ENCODE measurements at places on chromosomes 3 and 15.

DNA sequence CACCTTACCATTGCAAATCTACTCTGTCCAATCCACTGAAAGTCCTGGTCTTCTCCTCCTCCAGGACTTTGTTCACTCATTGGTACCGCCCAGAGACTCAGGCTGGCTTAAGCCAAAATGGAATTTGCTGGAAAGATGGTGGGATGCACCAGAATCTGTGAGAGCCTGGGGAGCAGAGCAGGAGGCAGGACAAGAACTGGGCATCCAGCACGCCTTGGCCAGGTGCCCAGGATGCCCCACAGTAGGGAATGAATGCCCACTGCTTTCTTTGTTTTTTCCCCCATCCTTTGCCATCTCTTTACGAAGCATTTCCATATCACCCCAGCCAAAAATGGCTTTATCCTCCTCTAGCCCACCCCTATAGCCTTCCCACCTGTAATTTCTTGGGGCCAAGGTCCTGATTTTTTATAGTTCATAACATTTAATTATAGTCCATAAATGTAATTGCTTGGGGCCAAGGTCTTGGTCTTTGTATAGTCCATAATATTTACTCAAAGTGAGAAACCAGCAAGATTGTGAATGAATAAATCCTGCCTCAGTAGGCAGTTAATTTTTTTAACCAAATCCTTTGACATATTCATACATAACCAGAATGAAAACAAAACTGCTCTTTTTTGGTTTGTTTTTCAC, 23.3 kb upstream of the IREB2 start:
- no peak for DNase-seq

DNA sequence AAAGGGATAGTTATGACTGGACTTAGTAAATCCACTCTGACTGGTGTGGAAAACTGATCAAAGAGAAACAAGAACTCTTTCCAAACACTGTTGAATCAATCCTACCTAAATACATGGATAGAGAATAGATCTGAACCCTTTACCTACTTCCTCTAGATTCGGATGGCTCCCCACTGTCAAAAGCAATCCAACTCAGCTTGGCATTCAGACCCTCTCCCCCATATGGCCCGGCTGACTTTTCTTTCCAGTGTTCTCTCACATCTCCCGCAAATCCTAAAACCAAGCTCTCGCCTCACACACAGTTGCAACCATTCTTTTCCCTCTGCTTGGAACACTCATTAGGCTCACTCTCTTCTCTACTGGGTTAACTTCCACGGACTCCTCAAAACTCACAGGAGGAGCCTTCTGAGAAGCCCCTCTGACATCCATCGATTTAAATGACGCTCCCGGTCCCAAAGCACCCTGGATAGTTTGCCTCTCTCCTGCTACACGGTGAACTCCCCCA, 639 bp downstream of the SPICE1 start:
- no peak for DNase-seq

- DNase-seq = no peak
Measured at GRCh38 chr3:140270329-140270728, 335.3 kb downstream of the CLSTN2 start.

DNA sequence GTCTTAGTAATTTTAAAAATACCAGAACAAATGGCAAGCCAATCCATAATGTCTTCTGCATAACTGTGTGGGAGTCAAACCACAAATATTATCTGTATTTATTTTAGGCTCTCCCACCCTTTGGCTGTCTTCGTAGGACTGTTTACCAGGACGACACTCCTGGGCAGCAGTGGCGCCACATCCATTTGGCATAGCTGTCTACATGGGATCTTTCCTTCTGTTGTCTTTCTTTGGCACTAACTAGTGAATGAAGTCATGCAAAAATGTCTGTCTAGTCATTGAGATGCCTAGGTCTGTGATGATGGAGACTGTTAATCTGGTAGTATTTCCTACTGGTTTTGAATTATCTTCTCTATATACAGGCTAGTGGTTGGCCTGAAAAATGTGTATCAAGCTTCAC, 54.0 kb upstream of the CHMP2B start:
- no peak for DNase-seq

DNA sequence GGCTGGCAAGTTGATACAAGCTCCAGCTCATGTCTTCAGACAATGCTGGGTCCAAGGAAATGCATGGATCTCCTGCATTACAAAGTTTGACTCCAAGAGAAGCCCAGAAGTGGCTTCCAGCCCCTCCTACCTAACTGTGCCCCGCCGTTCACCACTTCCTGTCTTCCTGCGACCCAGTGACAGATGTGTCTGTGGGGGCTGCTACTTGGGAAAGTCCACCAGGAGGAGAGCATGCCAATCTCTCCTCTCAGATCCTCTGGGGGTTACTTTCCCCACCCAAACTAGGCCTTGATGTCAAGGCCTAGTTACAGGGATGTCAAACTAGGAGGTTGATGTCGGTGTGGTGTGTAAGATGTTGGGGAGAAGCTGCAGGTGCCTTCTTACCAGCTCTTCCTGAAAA, 133.6 kb upstream of the RASGRP1 start:
- no peak for DNase-seq

DNA sequence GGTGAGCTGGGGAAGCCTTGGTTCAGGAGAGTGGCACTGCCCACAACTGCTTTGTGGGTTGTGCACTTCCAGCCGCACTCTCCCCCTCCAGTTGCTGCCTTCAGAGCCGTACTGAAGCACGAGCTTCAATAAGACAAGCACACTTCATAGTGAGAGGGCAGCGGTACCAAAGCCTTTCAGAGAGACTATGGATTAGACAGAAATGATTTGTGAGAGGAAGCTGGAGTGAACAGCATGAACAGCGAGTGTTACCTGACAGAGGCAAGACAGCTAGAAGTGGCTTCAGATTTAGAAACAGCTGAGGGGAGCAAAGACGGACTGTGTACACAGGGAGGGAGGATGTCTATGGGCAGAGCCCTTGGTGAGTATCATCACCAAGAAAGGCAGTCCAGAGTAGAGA, 31.1 kb downstream of the HCLS1 start:
- no peak for DNase-seq
